NCI-H345 (cell line): ENCODE measurements at places on chromosomes 2 and 18.

DNA sequence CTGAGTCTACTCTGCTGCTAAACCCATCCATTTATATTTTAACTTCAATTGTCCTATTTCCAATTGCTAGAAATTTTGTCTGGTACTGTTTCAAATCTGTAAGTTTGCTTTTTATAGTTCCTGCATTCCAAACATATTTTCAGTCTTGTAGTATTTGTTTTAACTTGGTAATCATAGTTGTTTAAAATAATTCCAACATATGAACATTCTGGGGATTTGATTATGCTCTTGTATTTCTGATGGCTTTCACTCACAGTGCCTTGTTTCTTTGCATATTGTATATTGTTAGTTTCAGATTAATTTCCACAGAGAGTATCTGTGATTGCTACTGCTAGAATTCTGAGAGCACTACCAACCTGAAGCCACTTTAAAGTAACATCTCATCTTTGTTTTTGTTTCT lies 202.4 kb downstream of the ETAA1 start:
- DNase-seq: no peak

- no peak for DNase-seq
Observed at GRCh38 chr2:117718048-117718447, 96.4 kb upstream of the DDX18 start.

DNA sequence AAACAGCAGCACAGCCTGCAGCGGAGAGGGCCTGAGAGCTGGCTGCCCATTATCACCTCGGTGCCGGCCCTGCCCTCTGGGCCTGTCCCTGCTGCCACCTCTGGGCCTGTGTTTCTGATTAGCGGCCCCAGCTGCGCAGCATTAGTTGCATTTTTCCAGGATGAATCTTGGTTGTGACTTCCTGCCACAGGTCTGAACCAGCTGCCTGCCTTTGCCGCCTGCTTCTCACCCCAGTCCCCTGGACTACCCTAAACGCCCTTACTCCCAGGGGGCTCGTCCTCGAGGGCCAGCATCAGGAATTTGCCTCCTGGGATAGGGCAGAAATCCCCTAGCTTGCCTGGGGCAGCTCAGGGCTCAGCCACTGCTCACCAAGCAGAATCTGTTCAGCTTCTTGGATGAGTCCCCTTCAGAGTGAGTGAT lies 342.8 kb downstream of the DYSF start:
- no peak for DNase-seq

GRCh38 chr2:72993147-72993932 lies 76.0 kb downstream of the EMX1 start:
- DNase-seq: peak; percentile 34

GRCh38 chr18:51070545-51070944 lies 40.5 kb downstream of the SMAD4 start:
- DNase-seq: no peak

GRCh38 chr2:161766334-161766733 lies 142.1 kb downstream of the SLC4A10 start:
- DNase-seq: no peak

DNA sequence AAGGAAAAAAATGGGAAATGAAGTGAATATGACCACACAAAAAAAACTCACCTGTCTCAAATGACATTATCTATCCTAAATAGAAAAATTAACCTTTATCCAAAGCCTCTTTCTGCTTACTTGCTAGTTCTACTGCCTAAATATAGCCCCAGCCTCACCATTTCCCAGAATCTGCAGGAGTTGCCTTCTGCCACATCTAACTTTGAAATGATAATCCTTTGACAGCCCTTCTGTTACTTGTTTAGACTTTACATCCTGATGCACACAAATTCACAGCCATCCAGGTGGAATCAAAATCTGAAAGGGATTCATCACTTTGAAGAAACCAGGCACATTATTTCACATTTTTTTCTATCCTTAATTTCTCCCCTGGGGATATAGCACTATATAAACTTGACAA lies 1356.2 kb upstream of the NXPH2 start:
- no peak for DNase-seq

DNA sequence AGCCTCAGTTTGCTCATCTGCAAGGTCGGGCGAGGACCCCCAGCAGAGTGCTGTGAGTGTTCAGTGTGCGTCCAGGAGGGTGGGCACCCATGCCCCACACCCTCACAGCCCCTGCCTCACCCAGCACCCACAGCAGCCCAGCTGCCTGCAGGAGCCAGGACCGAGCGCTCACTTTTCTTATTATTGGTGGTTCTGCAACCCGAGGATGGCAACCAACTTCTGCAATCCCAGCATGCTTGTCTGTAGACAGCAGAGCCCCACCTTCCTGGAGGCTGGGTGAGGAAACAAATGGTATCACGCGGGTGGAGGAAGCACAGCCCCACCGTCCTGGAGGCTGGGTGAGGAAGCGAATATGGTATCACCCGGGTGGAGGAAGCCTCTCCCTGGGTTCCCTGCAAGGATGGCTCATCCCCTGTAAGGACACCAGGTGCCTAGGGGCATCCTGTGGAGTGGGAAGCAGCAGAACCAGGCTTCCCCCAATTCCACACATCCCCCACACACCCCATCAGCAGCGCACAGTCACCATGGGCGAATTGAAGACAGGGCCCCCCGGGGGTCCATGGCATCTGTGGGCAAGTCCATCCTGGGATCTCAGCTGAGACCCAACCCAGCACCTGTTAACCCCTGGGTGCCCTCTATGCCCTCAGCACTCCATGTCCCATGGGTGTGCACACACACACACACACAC lies 220.5 kb upstream of the RAB6C start:
- DNase-seq: no peak

- DNase-seq: no peak
Observed at GRCh38 chr18:49023271-49023937, 72.6 kb upstream of the SMAD7 start.

- no peak for DNase-seq
Observed at GRCh38 chr2:37812941-37813730, 112.0 kb upstream of the RMDN2 start.

GRCh38 chr2:174752403-174753037 lies 11.8 kb downstream of the CHRNA1 start:
- no peak for DNase-seq

DNA sequence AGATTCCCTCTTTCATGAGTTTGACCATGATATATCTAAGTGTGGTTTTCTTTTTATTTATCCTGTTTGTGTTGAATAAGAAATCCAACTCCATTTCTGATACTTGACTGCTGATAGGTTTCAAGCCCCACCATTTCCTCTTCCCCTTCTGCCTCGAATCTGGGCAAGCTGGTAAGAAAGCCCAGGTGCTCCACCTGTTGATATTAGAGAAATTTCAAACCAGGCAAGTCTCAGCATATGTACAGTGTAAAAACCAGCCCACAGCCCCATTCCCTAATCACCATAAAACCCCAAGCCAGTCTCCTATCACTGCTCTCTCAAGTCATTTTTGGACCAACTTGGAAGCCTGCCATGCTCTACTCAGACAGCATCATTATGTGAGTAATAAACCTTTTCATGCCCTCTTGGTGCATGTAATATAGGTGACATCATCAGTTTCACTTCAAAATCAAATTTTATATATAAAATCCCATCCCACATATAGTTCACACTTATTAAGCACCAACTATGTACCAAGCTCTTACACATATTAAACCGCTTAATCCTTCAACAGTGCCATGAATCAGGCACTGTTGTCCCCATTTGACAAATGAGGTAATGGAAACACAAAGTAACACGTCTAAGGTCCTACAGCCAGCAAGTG lies 46.6 kb downstream of the SMAD2 start:
- no peak for DNase-seq

GRCh38 chr2:129849559-129850160 lies 129.8 kb upstream of the RAB6C start:
- peak; percentile 75 for DNase-seq

- DNase-seq: no peak
Observed at GRCh38 chr2:134954065-134954464, 35.4 kb downstream of the CCNT2 start.

DNA sequence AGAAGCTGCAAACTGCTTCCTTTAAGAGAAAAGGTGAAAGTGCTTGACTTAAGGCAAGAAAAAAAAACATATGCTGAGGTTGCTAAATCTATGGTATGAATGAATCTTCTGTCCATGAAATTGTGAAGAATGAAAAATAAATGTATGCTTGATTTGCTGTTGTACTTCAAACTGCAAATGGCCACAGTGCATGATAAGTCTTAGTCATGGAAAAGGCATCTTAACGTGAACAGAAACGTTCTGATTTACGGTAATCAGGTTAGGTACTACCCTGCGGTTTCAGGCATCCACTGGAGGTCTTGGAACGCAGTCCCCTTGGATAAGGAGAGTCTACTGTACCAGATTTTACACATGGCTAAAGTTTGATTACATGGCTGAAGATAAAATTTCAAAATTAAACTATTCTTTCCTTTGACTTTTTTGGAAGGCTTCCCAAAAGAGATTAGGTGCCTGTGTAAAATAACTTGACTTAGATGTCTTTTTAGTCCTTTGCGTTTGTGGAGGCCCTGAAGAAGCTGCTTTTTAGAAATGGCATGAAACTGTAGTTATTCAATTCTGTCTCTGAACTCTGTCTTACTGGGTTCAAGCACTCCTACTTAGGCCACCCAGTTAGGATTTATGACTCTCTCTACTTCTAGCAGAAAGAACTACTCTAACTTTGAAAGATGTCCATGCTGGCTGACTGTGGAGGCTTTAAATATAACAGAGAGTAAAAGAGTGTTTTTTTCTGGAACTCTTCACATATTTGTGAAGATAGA lies 35.9 kb upstream of the SCN9A start:
- DNase-seq: no peak

DNA sequence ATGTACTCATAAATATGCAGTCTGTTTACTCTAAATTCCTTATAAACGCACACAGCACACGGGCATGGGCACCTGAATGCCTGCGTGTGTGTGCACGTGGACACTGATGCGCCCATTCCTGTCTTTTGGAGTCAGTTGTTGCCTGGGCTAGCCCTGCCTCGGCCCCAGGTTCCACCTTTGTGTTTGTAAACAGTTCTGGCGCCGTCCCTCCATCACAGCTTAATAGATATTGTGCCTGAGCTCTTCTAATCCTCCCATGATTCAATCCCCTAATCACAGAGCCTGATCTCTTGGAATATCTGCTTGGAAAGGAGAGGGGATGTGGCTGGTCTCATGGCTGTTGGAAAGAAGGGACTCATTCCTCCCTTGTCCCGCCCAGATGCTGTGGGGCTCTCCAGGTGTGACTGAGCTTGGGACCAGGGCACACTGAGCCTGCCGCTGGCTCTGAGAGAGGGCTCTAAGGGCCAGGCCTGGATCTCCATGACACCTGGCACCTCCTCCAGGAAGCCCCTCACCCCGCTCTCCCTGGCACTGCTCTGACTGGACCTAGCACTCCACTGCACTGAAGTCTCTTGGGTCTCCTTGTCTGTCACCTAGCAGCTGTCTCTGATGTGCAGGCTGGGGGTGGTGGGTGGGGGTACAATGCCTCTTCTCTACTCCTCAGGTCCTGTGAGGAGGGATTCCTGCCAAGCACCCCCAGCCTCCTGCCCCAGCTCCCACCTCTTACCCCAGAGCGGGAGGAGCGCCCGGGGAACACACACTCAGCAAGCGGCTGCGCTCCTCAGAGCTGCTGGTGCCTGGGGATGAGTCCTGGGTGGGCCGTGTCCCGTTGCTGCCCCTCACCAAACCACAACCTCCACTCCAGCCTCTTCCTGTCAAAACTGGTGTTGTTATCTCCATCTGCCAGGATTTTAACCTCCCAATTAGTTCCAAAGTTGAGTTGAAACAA lies 181.3 kb downstream of the INHBB start:
- no peak for DNase-seq

- no peak for DNase-seq
Observed at GRCh38 chr18:62445386-62445917, 77.4 kb upstream of the ZCCHC2 start.

GRCh38 chr18:61334491-61334850 lies 1.2 kb downstream of the CDH20 start:
- DNase-seq: no peak

- DNase-seq: no peak
Observed at GRCh38 chr2:233799087-233799665, 21.0 kb downstream of the MROH2A start.

DNA sequence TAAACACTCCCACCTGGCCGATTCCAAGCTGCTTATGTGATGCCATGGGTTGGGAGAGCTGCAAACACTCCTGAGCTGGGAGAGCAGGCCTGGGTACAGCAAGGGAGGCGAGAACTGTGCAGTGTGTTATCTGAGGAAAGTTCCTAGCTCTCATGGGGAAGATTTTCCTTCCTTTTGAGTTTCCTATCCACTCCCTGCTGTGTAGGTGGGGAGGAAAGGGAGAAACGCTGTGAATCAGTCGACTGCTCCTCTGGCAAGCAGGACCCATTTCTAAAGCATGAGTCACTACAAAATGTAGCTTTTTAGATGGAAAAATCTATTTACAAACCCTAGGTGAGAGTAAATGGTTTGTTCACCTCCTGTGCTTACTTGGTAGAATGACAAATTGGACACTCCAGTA lies 80.4 kb downstream of the SH3RF3 start:
- DNase-seq: no peak

DNA sequence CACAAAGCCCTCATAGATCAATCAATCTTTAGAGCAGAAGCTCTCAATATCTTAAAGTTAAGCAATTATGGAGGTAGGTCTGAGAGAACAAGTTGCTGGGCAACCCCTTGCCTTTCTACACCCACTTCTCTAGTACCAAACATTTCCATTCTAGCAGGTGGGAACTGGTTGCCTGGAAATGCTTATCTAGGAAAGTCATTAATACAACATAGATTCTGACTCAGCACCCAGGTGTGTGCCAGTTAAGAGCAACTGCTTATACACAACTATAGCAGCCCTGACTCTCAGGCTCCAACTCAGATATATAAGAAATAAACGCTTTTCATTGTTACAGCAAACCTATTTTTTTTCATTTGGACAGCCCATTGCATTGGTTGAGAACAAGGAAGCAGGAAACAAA lies 237.7 kb downstream of the IRS1 start:
- DNase-seq: no peak

DNA sequence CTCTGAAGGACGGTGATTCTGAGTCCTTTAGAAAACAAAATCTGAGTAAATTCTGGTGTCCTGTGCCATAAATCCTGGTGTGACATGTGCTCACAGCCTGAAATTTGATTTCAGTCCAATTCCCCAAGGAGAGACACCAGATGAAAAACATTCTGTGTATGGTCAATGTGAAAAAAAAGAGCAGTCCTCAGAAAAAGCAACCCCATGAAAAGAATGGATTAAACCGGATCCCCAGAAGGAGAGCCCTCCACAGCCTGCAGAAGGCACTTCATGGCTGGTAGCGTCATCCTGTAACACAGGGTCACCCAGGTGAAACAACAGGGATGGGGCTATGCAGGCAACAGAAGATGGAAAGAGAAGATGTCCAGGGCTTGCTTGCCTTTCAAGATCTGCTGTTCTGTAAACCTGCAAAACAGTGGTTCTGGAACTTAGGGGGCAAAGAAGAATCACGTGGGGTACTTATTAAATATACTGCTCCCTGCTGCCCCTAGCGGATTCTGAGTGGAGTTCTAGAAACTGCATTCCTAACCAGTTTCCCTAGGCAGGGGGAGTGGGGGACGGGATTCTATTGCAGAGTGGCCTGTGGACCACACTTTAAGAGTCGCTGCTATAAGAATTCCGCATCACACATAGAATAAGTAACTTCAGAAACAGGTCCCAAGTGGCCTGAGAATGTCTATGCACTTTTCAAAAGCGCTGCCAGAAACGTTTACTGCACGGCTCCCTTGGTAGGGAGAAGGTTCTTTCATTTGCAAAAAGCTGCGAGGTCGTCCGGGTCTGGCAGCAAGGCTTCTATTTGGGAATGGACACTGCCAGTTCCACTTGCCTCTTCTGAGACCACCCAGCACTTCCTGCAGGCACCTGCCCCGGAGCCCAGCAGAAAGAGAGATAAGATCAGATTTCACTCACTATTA lies 118.9 kb upstream of the ARL5A start:
- no peak for DNase-seq
